ENCODE measurements at places on chromosomes 7 and 10. TPM values are rescaled to one million over a fixed set of nuclear protein-coding genes. Genes with fewer than 3 reads are reported as not detected.

DNA sequence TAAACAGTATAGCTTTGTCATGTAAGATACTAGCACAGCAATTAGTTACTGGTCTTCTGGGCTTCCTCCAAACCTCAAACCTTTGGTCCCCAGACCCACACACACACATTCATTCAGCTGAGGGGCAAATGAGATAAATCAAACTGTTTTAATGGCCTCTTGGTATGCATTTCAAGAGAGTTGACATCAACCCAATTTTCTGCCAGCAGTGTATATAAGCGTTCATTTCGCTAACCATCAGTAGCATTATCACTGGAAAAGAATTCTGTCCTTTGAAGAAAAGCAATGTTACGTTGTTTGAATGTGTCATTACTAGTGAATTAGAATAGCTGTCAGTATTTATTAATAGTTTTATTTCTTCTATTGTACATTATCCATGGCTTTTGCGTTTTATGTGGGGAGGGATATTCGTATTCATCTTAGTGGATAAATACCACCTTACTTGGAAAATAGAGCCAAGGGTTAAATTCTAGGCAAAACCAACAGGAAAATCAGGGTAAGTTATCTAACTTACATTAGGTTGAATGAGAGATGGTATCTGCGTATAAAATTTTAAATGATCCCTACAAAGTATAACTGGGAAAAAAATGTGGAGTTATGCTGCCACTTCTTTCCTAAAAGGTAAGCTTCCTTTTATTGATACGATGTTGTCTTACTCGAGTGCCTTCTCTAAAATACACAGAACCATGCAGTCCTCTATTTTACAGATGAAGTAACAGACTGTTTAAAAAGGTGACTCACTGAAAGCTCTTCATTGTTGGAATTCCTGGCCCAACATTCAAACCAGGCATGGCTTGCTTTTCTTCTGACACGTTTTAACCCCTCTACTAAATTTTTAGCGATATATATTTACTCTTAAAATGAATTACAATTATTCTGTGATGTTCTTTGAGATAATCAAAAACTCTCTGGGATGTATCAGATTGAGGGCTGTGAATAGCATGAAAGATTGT is 2.0 kb upstream of the ZMYND11 start:
- H3K36me3 ChIP-seq: no peaks in the 10 kb centered on the region
- H3K4me3 ChIP-seq: peak overlapping the region; percentile 58
- peaks cover 42% of the 10 kb centered on the region for H3K4me1 ChIP-seq
- no peaks in the 10 kb centered on the region for H3K27me3 ChIP-seq

DNA sequence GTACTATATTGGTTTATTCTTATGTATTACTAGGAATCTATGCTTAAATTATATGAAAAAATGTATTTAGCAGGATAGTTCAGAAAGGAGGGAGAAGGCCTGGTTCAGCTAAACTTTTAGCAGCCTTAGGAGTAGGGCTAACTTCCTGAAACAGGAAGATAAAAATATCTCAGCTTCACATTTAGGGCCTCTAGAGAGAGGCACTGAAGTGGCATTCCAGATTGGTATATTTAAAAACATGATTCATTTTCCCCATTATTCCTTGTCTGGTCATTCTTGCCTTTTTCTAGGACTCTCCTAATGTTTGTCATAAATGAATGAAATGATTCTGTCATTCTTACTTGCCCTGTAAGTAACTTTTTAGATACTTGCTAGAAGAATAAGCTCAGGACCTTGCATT is 63.0 kb upstream of the CYP26C1 start:
- no peak overlapping the region for H3K27ac ChIP-seq
- DNase-seq: no peak
- H3K4me1 ChIP-seq: no peaks in the 10 kb centered on the region
- no peaks in the 10 kb centered on the region for H3K27me3 ChIP-seq

- no peaks in the 10 kb centered on the region for H3K27me3 ChIP-seq
- DNase-seq: no peak
- H3K36me3 ChIP-seq: no peaks in the 10 kb centered on the region
- peaks cover 7% of the 10 kb centered on the region for H3K4me1 ChIP-seq
These were observed at the start of gene HEPACAM2 for GRCh38 chr7:93226310-93226709. Gene HEPACAM2 (minus strand): TSS chr7:93226469.

- no peak overlapping the region for H3K27ac ChIP-seq
- no peak overlapping the region for H3K4me3 ChIP-seq
- no peaks in the 10 kb centered on the region for H3K36me3 ChIP-seq
- H3K27me3 ChIP-seq: no peaks in the 10 kb centered on the region
- DNase-seq: no peak
These were observed 275.9 kb upstream of the SHH start for GRCh38 chr7:156088115-156088514.

- no peak for DNase-seq
- H3K4me1 ChIP-seq: peaks cover 17% of the 10 kb centered on the region
- H3K4me3 ChIP-seq: no peak overlapping the region
- no peaks in the 10 kb centered on the region for H3K27me3 ChIP-seq
- H3K27ac ChIP-seq: no peak overlapping the region
- no peaks in the 10 kb centered on the region for H3K36me3 ChIP-seq
These were observed 50.0 kb upstream of the AQP1 start for GRCh38 chr7:30861612-30862011.

The GPR26 gene
- not detected for total RNA-seq

The ITIH5 gene
- 0.51 TPM for total RNA-seq

DNA sequence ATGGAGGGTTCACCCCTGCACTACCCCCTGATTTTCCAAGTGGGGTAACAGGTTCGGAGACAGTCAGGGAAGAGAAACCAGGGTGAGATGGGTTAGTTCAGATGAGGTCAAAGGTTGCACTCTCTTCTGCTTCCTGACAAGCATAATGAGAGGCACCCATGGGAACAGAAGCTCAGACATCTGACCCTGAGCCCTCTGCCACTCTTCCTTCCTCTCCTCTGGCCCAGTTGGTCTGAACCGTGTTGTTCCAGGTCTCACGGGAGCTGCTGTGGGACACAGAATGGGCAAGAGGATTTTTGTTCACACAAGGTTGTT is 38.4 kb downstream of the DNAJB12 start:
- no peak for DNase-seq
- peak overlapping the region; percentile 12 for H3K27ac ChIP-seq
- peaks cover 26% of the 10 kb centered on the region for H3K4me1 ChIP-seq
- no peak overlapping the region for H3K4me3 ChIP-seq
- no peaks in the 10 kb centered on the region for H3K36me3 ChIP-seq

The LANCL2 gene
- 18.1 TPM for total RNA-seq

DNA sequence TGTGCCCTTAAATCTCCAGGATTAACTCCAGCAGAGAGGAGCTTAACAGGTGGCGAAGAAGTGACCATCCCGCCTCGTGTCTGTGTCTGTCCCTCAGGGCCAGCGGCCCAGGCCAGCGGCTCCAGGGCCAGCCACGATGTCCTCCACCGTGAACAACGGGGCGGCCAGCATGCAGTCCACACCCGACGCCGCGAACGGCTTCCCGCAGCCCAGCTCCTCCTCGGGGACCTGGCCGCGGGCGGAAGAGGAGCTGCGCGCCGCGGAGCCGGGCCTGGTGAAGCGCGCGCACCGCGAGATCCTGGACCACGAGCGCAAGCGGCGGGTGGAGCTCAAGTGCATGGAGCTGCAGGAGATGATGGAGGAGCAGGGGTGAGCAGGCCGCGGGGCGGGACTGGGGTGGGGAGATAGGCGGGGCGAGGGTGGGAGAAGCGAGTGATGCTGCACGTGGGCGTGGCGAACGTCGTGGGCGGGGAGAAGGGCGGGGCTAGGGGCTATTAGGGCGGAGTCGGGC is 33.3 kb downstream of the SRRM3 start:
- DNase-seq: peak; percentile 96
- H3K36me3 ChIP-seq: no peaks in the 10 kb centered on the region
- H3K27me3 ChIP-seq: no peaks in the 10 kb centered on the region
- H3K4me1 ChIP-seq: 0 out of 2 replicates have a peak, but pooled peaks cover 2% of the 10 kb centered on the region
- H3K27ac ChIP-seq: no peak overlapping the region

- H3K27me3 ChIP-seq: no peaks in the 10 kb centered on the region
- no peak overlapping the region for H3K27ac ChIP-seq
- no peak for DNase-seq
- no peaks in the 10 kb centered on the region for H3K36me3 ChIP-seq
- H3K4me1 ChIP-seq: no peaks in the 10 kb centered on the region
These were observed 24.6 kb upstream of the TMEM273 start for GRCh38 chr10:49212783-49213182.
